ENCODE measurements at places on chromosomes 13 and 19.

- no peak for DNase-seq
Measured at GRCh38 chr19:37160153-37160552, 12.3 kb downstream of the ZNF585A start.

DNA sequence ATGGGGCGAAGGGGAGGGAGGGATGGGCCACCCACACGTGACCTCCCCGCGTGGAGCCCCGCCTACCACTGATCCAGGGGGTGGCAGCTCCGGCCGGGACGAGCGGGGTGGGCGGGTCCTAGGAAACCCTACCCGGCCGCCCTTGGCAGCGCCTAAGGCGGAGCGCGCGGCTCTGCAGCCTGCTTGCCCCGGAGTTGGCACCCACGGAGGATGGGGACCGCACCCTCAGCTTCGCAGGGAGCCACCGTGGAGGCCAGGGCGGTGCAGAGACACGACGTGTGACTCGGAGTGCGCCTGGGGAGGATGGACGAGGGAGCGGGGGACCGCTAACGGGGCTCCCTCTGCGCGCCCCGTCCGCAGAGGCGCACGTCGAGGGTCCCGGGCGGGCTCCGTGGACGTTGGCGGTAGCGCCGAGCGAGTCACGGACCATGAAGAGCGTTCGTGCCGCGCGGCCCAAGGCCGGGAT lies at the start of gene RGS9BP:
RGS9BP (plus strand) TSS at position 129 of the 466 bp plus-strand sequence. CDS start 416 bp downstream, outside the sequence.
- DNase-seq, result peak; percentile 83

DNA sequence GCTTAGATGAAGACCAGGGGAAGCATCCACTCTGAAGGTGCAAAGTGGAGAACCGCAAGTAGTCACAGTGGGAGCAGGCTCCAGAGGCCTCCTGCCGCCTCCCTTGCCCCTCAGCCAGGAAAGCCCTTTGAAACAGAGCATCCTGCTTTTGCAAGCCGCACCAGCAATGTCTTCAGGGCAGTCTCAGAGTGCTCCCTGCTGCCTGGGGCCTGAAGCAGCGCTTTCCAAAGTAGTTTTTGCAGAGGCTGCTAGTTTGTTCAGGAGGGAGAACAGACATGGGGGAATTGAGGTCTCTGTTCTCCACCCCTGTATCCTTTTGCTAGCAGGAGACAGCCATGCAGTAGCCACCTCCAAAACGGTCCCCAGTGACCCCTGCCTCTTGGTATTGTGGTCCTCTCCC lies 15.8 kb upstream of the POP4 start:
- DNase-seq, result no peak

DNA sequence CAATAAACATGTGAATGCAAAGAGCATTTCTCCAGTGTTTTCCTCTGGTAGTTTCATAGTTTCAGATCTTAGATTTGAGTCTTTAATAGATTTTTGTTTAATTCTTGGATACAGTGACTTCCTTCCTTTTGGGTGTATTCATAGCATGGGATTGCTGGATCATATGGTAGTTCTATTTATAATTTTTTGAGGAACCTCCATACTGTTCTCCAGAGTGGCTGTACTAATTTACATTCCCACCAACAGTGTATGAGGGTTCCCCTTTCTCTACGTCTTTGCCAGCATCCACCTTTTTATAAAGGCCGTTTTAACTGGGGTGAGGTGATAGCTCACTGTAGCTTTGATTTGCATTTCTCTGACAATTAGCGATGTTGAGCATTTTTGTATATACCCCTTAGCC lies 9.3 kb upstream of the CALM3 start:
- DNase-seq, result no peak

- DNase-seq, result no peak
Measured at GRCh38 chr19:10835089-10835753, 791 bp downstream of the TMED1 start.

- DNase-seq, result peak; percentile 95
Measured at GRCh38 chr19:10961073-10961860, 437 bp downstream of the SMARCA4 start.

DNA sequence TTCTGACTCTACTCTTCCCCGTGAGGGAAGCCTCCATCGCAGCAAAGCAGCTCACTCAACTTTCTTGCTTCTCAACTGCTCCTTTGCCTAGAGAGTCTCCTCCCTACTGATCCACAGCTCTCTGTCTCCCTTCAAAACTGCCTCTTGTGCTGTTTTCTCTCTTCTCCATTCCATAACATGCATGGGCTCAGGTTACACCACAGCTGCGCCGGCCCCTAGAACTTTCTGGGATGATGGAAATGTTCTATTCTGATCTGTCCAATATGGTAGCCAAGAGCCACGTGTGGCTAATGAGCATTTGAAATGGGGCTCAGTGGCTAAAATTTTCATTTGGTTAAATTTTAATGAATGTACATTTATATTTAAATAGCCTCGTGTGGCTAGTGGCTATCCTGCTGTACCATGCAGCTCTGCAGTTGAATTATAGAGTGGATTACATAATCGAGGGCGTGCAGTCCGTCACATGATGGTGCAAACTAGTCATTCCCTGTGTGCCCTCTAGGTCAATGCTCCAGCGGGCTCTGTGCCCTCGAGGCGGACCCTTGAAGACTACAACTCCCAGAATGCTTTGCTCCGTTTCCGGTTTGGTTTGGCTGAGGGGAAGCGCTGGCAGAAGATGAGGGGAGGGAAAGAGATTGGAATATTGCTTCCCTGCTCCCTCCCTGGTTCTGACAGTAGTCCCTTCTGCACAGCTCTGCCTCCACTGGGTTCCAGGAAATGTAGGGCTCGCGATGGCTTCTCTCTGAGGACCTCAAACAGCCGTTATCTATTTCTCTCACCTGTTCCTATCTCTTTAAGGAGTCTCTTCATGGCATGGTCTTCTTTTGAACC lies 109.8 kb downstream of the CACNA1A start:
- peak; percentile 73 for DNase-seq

All from H7 (cell line).